ENCODE measurements at places on chromosomes 7 and 10.

- DNase-seq: no peak
Observed at GRCh38 chr10:66982792-66983474, 57.1 kb downstream of the LRRTM3 start.

DNA sequence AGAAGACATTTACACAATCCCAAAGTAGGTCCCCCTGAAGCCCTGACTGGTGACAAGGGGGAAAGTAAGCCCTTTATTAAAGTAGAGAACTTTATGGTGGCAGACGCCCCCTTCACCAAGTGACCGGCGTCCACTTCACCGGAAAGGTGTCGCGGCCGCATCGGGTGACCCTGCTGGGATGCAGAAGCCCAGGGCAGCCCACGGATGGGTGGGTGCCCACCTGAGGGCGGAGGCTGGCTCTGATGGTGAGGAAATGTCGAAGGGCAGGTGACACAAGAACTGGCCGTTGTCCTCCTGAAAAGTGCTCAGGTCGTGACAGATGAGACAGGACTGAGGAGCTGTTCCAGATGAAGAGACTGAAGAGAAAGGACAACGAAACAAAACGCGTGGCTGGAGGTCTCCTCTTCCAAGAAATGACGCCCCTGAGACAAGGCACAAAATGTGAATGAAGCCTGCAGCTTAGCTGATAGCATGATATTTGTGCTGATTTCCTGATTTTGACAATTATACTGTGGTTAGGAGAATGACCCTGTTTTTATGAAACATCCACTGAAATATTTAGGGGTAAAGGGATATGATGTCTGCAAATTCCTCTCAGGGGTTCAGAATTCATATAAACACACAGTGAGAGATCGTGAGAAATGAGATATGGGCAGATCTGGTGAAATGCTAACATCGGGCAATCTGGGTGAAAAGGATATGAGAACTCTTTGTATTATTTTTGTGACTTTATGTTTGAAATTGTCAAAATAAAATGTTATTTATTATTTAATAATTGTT is 123.9 kb downstream of the PRKAG2 start:
- no peak for DNase-seq

DNA sequence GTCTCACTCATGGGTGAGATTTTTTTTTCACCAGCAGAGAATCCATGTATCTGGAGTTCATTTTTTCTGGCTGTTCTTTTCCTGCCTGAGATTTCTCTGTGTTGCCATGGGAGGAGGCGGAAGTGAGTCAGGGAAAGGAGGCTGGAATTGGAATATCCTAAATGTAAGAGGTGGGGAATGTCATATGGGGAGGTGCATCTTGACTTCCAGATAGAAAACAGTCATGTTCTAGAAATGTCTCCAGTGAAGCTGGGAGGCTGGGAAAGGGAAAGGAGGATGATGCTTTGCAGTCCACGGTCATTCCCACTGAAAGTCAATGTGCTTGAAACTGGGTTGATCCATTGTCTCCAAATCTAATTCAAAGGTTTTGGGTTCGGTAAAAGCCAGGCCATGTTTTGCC is 39.7 kb upstream of the HPS1 start:
- DNase-seq: no peak

DNA sequence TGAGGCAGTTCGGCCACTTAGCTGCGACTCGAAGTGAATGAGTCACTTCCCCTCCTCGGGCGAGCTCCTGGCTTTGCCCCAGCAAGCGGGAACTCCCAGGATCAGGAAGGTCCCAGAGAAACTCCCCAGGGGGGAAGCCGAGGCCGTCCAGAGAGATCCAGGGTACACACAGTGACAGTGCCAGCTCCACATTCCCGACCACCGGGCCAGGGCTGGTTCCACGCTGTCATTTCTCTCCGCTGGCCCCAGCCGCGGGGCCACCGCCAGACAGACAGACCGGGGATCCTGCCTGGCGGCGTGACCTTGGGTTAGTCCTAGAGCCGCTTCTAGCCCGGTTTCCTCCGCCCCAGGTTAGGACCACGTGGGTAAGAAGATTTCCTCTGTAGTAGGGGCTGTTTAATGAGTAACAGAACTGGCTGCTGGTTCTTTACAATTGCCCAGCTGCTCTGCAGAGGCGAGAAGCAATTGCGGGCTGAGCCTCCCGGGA is 463 bp upstream of the UPP1 start:
- DNase-seq: no peak

GRCh38 chr7:37701769-37702168 is 18.2 kb downstream of the GPR141 start:
- no peak for DNase-seq

DNA sequence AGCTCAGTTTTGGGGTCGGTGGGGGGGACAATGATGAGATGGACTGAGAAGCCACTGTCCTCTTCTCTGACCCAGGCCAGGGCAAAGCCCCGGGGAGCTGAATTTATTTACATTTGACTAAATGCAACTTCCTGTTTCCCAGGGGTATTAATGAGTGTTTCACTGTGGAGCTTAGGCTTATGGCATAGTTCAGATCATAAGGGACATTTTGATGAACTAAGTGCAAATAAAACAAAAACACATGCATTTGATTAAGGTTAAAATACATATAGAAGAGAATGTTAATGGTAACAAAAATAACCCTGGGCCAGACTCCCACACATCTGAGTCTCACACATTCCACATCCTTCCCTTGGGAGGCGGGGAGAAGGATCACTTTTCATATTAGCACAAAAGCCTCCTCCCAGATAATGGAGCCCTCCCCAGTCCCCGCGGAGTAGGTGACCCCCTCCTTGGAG is 320.6 kb downstream of the FRMD4A start:
- DNase-seq: no peak

DNA sequence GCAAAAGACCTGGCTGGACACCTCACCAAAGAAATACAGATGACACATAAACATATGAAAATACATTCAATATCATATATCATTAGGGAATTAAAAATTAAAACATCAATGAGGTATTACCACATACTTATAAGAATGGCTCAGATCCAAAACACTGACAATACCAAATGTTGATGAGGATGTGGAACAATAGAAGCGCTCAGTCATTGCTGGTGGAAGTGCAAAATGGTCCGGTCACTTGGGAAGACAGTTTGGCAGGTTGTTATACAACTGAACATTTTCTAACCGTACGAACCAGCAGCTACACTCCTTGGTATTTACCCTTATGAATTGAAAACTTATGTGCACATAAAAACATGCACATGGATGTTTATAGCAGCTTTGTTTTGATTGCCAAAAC is 38.5 kb downstream of the ZMYND11 start:
- no peak for DNase-seq

DNA sequence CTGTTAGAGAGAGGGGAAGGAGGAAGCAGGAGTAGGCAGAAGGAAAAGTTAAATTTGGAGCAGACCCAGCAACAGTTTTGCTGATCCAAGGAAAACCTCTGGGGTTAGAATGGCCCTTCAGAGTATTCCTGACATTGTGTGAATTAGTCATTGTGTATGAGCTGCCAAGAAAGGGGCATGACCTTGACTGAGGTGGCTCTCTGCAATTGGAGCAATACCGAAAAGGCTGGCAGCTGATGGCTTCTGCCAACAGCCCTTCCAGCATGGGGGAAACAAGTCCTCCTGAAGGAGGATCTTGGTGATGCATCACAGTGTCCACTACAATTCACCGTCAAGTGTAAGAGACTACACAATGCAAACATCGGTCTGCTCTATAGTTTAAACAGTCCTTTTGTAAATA is 20.6 kb upstream of the WASL start:
- no peak for DNase-seq

GRCh38 chr10:18594574-18595156 is 56.7 kb downstream of the NSUN6 start:
- DNase-seq: no peak

- no peak for DNase-seq
Observed at GRCh38 chr10:116254422-116255155, 18.4 kb downstream of the GFRA1 start.

- DNase-seq: no peak
Observed at GRCh38 chr10:17841050-17841449, 31.9 kb downstream of the MRC1 start.

GRCh38 chr10:68095153-68095552 is 14.1 kb upstream of the MYPN start:
- DNase-seq: no peak

GRCh38 chr10:43707770-43708169 is 59.1 kb upstream of the ZNF32 start:
- DNase-seq: no peak

- no peak for DNase-seq
Observed at GRCh38 chr10:82558014-82558607, 683.1 kb downstream of the NRG3 start.

DNA sequence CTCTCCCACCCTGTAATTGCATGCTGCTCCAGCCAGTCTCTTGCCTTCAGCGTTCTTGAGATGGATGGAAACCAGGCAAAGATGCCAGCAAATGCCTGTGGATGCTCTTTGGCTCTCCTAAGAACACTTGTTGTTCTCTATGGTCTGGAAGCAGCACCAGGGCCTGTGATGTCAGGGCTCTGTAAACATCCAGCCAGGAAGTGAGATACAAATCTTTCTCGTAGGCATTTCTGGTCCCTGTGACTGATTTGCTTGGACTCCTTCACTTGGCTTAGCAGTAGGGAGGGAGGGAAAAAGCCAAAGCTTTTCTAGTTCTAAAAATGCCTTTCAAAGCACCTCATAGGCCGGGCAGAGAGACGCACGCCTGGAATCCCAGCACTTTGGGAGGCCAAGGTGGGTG is 201.3 kb downstream of the REEP3 start:
- DNase-seq: no peak

GRCh38 chr10:85316276-85316675 is 987.9 kb downstream of the CCSER2 start:
- no peak for DNase-seq

- no peak for DNase-seq
Observed at GRCh38 chr7:47807756-47808155, 140.5 kb downstream of the PKD1L1 start.

DNA sequence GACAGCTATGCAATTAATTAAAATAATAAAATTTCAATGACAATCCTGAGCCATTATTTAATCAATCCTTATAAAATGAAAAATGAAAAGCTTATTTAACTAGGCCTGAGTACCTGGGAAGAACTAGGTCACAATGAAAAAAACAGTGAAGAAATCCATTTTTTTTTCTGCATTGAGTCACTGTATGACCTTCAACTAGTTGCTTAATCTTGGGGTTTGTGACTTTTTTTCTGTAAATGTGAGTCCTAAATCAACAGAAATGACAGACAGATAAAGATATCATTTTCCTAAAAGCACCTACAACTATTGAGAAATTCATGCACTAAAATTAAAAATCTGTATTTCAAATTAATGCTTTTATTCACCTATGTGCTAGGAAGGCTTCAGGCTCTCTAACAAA is 96.8 kb downstream of the TMEM26 start:
- DNase-seq: no peak

DNA sequence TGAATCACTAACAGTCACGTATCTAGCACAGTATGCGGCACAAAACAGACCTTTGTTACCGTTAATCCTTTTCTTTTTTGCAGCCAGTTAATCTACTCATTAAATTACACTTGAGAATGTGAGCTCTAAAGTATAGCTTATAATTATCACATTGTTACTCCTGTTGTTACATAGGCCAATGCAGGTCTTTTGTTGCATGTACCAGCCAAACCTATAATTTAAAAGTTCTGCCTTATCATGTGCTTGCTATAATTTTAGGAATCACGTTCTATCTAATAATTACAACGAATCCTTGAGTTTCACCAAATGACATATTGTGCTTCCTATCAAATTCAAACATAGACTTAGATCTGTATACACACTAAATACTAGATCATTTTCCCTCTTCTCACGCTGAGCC is 245.1 kb downstream of the DGKI start:
- DNase-seq: no peak

DNA sequence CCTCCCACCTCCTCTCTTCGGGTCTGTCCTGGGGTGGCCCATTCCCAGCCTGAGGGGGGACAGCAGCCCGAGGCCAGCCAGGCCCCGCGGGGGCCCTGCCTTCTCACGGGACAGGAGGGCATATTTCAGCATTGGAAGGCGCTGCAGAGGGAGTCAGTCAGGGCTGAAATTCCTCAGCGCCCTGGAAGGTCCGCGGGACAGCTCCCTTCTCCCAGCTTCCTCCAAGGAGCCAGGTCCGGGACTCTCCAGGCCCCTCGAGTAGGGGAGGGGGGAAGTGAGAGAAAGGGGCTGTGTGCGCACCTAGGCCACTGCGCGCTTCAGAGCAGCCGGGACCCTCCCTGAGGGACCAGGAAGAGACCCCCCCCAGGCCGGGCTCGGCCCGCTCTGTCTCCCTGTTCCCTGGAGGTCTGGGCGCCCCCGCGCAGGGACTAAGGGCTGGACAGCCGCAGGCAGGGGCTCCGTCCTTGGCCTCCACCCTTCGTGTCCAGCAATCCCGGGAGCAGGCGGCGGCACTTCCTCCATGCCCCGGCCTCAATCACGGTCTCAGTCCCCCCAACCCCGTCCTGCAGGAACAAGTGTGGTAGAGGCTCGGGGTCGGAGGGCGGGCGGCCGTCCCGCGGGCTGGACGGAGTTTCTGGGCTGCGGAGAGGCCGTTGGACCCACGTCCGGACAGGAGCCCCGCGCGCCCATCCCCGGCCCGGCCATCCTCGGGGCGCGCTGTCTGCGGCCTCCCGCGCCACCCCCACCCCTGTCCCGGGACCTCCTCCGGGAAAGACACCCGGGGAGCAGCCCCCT is 6.0 kb upstream of the ELFN1 start:
- DNase-seq: no peak

GRCh38 chr7:1942243-1942940 is 272.3 kb downstream of the ELFN1 start:
- no peak for DNase-seq

GRCh38 chr10:72092171-72092924 is 4.0 kb upstream of the SPOCK2 start:
- DNase-seq: no peak

DNA sequence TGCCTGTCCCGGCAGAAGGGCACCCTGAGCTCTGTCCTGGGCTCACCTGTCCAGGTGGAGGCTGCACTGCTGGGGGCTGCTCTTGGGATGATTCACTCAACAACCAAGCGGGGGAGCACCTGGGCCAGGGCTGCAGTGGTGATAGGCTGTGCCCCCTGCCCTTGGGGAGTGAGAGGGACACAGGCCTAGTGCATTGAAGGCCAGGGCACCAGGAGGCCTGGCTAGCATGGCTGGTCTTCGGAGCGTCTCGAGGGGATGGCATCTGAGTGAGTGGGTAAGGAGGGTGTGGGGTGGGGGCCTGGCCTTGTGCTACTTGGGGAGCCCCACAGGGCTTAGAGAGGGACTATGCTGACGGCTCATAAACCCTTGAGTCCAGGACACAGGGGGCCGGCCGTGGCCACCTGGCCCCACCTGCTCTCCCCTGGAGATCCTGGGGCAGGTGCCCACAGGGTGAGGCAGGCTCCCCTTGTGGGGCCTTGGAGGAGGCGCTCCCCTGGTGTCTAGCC is 3.1 kb downstream of the PWWP2B start:
- DNase-seq: no peak

DNA sequence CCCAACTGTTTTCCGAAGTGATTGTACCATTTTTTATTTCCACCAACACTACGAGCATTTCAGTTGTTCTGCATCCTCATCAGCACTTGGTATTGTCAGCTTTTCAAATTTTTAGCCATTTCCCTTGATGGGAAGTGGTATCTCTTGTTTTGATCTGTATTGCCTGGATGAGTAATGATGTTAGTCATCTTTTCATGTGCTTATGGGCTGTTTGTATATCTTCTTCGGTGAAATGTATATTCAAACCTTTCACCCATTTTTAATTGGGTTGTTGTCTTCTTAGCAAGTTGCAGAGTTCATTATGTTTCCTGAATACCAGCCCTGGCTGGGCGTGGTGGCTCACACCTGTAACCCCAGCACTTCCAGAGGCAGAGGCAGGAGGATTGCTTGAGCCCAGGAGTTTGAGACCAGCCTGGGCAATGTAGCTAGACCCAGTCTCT is 22.1 kb downstream of the CLIP2 start:
- no peak for DNase-seq
